Common myeloid progenitor, CD34-positive (primary cell): ENCODE measurements at places on chromosomes 11 and 22.

DNA sequence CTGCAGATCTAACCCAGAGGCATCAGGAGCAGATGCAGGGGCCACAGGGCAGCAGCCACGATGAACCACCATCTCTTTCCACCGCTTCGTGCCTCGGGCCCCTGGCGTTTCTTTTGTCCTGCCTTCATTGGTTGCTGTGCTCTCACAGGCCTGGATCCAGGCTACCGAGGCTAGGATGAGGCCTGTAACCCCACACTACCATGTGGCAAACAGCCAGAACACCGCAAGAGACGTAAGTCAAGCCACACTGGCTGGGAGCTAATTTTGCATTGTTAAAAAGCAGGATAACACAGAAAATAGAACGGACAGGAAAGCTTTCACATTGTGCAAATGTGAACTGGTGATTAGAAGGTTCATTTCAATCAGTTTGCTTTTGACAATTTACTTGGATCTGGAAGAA, 15.7 kb upstream of the ARFGAP3 start:
- DNase-seq, result no peak

DNA sequence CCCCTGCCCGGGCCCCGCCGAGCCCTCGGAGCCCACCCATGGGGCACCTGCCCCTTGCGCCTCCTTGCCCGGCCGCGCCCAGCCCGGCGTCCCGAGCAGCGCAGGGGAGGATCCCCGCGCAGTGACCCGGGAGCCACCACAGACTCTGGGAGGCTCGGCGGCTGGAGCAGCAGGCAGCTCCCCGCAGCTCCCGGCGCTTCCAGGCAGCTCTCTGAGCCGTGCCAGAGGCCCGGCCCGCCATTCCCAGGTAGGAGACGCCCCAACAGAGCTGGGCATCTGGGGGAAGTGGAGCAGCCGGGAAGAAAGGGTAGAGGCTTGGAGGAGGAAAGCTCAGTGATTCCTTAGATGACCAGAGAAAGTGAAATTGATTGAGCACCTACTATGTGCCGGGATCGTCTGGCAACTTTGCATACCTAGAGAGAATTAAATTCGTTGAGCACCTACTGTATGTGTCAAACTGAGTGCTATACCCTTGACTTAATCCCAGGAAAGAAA, 670 bp downstream of the RASD2 start:
- DNase-seq, result no peak

DNA sequence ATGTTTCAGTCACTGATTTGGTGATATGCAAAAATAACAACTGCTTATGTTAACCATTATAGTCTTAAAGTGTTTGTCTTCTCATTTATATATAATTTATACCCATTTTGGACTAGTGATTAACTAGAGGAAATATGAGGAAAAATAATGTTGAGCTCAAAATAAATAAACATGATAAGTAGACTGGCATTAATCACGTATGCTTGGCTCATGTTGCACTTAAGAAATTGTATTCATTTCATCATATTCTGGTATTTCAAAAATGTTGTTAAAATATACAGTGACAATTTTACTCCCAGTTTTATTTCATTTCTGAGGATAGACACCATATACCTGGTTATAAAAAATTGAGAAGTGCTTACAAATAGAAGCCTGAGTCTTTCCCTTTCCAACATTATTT, 3.8 kb upstream of the OR10D3 start:
- no peak for DNase-seq

DNA sequence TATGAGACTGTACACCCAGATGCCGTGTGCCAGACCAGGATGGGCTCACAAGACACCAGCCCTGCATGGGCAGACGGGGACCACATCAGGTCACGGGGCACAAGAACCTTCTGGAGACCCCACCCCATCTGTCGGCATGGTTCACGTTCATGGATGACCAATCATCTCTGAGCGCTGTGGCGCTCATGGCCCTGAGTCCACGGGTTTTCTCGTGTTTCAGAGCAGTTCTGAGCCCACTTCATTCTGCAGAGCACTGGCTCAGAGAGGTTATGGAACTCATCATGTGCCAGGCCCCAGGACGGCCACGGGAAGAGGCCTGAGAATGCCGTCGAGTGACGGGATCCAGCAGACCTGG, 63.0 kb upstream of the PPARA start:
- DNase-seq, result no peak

- DNase-seq, result no peak
These were observed 87.6 kb downstream of the STIM1 start for GRCh38 chr11:3942956-3943497.

- DNase-seq, result no peak
These were observed 431.4 kb upstream of the CCDC90B start for GRCh38 chr11:83717537-83717936.

DNA sequence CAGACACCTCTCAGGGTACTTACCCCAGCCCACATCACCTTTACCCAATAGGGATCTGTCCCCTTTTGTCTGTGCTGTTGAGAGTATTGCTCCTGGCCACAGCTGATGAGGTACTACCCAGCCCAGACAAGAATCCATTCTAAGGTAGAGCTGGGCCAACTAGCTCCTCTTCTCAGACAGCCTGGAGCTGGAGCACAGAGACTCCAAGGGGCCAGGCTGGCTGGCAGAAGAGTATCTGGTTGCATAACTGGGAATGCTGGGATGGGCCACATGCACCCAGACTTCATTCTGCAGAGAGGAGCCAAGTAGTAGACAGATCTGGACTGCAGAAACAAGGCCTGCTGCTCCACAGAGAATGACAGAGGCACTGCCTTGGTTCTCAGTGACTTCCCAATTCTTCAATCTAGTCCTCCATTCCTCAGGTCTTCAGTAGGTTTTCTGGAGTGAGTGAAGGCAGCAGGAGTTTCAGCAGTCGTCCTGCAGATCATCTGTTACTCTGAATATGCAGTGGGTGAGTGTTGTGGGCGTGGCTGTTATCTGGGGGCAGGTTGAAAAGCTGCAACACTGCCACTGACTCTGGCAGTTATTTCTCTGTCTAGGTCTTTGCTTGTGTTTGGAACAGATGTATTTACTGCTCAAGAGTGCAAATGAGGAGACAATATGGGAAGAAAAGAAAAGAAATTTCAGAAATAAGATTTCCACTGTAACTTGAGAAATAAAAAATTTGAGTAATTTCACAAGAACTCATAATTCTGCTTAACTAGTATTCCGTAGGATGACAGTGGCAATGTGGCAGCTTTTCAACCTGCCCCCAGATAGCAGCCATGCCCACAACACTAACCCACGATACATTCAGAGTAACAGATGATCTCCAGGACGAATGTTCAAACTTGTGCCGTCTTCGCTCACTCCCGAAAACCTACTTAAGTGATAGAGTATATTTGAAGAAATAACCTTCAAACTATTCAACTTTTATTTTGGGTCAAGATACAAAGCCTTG, 34.9 kb downstream of the MAPK1 start:
- no peak for DNase-seq

DNA sequence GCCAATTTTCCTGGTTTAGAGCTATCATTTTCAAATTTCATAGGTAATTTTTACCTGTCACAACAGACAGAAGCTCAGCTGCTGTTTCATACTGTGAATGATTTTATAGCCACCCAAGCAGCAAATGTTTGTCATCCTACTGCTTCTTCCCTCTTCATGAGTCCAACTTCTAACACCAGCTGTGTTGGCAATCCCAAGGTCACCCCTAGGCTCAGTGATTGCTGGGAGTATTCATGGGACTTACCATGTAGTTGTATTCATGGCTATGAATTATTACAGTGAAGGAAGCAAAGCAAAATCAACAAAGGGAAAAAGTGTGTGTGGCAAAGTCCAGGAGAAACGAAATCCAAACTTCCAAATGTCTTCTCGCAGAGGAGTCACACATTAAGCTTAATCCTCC, 28.5 kb downstream of the CUL5 start:
- no peak for DNase-seq

DNA sequence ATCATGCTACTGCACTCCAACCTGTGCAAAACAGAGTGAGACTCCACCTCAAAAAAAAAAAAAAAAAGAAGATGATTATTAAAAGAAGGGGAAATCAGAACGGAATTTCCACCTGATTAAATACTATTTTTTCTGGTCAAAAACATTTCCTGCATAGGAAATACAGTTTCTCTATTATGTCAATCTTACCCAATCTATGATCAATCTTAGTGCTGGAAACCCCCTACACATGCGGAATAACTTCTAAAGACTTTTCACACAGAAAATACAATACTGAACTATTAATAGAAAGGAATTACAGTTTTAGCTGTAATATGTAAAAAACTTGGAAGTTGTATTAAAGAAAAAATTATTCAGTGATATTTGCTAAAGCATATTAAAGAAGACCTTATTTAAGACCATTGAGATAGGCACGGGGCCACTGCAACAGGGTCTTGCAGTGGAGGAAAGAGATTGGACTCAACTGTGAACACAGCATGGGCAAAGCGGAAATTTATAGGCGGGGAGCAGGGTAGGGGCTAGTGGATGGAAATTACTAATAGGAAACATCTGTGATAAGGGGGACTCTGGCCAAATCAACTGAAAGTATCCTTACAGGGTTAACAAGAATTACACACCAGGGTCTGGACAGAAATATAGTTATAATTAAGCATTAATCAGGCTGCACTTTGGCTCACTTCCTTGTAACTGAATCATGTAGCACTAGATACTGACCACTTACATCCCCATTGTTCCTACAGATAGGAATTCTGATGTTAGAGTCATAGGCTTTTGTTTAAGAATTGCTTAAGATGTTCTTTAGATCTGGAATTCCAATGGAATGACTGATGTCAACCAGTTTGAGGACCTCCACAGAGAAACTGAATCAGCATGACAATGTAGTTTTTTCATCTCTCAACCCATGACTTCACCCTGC, 411.5 kb upstream of the DDI1 start:
- DNase-seq, result no peak
